ENCODE measurements at places on chromosomes 5 and 9. TPM values are rescaled to one million over a fixed set of nuclear protein-coding genes. Genes with fewer than 3 reads are reported as not detected.

TRIO gene
- 229 TPM for total RNA-seq

FAM151B gene
- 1.6 TPM for total RNA-seq

GABRA1 gene
- not detected for total RNA-seq

DCAF10 gene
- total RNA-seq: 24.5 TPM

GAPT gene
- total RNA-seq: not detected

All from vein endothelial cell (primary cell).